ENCODE measurements at places on chromosomes 13 and 19.

DNA sequence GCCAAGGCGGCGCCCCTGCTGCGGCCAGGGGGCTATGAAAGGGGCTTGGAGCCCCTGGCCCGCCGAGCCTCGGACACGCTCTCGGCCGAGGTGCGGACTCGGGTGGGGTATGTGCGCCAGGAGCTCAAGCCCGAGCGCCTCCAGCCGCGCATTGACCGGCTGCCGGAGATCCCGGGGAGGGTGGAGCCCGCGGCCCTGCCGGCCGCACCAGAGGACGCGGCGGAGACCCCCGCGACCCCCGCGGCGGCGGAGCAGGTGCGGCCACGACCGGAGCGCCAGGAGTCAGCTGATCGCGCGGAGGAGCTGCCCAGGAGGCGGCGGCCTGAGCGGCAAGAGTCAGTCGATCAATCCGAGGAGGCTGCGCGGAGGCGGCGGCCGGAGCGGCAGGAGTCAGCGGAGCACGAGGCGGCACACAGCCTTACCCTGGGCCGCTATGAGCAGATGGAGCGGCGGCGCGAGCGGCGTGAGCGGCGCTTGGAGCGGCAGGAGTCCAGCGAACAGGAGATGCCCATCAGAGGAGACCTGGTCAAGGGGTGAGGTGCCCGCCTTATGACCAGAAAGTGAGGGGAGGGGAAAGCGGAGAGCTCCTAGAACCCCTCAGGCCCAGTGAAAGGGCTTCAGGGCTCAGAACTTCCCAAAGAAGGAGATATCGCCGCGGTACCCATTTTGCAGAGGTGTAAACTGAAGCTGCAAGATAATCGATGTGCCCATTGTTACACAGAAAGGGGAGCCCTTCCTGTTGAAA is 8.8 kb upstream of the SHKBP1 start:
- DNase-seq = no peak

- DNase-seq = no peak
These were observed 12.3 kb downstream of the ZNF575 start for GRCh38 chr19:43545276-43545675.

DNA sequence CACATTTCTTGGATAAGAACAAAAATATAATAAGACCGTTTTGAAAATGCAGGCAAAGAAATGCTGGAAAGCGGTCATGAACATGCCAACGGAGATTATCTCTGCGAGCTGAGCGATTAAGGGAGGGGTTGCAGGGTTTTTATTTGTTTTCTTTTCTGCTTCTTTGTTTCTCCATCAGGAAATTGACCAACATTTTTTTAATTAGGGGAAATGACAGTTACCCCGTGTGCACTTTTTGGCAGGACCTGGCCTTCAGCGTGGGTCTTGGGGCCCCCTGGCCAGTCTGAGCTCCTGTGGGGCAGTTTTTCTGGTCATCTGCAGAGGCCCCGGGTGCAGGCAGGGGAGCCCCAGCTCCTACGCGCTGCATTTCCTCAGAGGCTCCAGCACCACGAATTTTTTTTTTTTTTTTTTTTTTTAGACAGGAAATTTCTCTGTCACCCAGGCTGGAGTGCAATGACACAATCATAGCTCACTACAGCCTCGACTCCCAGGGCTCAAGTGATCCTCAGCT is 31.3 kb upstream of the HOMER3 start:
- DNase-seq = no peak

GRCh38 chr13:113639616-113640262 is 18.3 kb downstream of the ATP4B start:
- no peak for DNase-seq

GRCh38 chr19:39197808-39198207 is 1.0 kb downstream of the NCCRP1 start:
- DNase-seq = no peak

- DNase-seq = no peak
These were observed 15.4 kb upstream of the DHDH start for GRCh38 chr19:48918071-48918470.

GRCh38 chr13:55199134-55199533 is 1941.6 kb upstream of the PRR20A start:
- no peak for DNase-seq

- no peak for DNase-seq
These were observed 7.1 kb downstream of the HNRNPM start for GRCh38 chr19:8451885-8452284.

GRCh38 chr19:12840091-12841079 is 2.1 kb downstream of the MAST1 start:
- no peak for DNase-seq

- DNase-seq = no peak
These were observed 192.8 kb downstream of the TM9SF2 start for GRCh38 chr13:99693852-99694611.

GRCh38 chr13:33875618-33876401 is 57.9 kb downstream of the RFC3 start:
- DNase-seq = no peak

- DNase-seq = no peak
These were observed 25.1 kb downstream of the CARS2 start for GRCh38 chr13:110680852-110681251.

DNA sequence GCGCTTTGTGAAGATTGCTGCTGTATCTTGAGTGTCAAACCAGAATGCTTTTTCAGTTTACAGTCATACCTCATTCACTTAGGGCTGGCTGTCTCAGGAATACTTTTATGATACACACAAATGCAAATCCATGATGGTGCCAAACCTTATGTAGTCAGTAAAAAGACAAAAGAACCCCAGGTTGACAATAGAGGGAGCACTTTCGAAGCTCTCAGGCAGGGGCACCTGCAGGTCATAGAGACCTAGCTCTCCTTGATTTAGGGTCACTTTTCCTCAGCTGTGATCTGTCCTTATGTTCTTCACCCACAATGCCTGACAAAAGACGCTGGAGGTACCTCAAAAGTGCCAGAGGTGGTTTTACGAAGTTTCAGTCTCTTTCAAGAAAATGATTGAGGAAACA is 172.2 kb downstream of the DNAJC15 start:
- no peak for DNase-seq

DNA sequence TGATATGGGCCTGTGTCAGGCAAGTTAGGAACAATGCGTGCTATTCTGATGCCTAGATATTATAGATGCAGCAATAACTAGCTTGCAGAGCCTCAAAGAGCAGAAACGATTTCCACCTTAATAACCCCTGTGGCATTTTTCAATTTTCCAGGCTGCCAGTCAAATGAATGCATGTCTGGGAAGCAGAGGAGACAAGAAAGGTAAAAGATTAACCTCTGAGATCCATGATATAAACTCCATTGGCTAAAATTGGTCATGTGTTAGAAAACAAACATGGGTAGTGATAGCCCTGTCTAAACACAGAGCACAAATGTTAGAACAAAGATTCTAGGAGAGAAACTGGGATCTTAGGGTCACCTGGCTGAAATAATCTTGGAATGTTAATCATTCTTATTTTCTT is 811.1 kb downstream of the DIAPH3 start:
- DNase-seq = no peak

DNA sequence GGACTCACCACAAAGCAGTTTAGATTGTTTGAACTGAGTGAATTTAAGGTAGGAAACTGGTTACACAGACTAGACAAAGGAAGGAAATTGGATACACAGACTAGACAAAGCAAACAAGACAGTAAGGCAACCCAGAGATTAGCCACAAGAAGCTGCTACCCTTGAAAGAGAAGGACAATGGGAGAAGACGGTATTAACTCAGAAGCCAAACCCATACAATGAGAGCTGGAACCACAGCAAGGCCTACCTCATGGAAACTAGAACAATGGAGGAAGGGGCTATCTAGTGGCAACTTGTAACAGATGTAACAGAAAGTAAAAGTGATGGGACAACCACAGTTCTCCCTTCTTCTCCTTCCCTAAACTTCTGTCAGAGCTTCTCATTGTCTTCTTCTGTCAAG is 410.9 kb upstream of the SPRY2 start:
- DNase-seq = no peak

GRCh38 chr13:79423801-79424642 is 18.0 kb upstream of the RBM26 start:
- DNase-seq = no peak

- no peak for DNase-seq
These were observed 9.3 kb downstream of the PLEKHA4 start for GRCh38 chr19:48858984-48859710.

- DNase-seq = no peak
These were observed 144.4 kb downstream of the DIAPH3 start for GRCh38 chr13:60019119-60019993.

- DNase-seq = no peak
These were observed 252.9 kb upstream of the SLITRK6 start for GRCh38 chr13:86052141-86052540.

DNA sequence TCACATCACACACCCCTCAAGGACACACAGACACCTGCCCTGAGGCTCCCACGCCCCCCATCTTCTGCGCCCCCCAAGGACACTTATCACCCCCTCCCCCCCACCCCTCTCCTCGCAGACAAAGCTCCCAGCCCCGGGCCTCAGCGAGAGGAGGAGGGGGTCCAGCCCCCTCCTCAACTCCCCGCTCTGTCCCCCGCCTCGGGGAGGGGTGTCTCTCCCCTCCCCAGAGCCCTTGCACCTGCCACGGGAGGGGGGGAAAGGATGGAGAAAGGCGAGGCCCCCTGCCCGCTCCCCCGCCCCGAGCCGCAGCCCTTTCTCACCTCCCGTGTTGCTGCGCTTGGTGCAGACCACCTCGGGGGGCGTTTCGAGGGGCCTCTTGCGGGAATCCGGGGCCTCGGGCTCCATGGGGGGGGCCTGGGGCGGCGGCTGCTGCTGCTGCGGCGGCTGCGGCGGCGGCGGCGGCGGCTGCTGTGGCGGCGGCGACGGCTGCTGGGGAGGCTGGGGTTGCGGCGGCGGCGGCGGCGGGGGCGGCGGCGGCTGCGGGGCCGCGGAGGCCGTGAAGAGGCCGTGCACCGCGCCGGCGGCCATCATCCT is 621 bp downstream of the NOVA2 start:
- DNase-seq = no peak

GRCh38 chr19:51524666-51525264 is 6.7 kb downstream of the SIGLEC6 start:
- no peak for DNase-seq

DNA sequence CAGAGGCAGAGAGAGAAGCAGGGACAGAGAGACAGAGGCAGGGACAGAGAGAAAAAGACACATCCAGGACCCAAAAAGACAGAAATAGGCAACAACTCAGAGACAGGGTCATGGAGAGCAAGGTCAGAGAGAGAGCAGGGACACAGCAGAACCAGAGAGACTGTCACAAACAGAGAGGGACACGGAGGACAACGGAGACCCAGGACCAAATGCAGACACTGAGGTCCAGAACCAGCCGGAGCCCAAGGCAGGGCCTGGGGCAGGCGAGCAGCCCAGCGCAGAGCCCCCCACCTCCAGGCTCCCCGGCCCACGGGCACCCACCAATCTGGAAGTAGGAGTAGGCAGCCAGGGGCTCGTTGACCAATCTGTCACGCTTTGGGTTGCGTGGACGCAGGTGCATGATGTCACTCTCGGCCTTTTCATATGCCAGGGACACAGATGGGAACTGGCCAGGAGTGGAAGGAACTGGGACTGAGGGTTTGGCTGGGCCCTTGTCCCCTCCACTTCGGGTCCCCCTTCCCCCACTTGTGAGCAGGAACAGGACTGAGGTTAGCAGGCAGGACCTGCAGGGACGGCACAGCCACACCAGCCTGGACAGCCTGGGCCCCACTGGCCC is 8.1 kb downstream of the TMEM147 start:
- DNase-seq = no peak

DNA sequence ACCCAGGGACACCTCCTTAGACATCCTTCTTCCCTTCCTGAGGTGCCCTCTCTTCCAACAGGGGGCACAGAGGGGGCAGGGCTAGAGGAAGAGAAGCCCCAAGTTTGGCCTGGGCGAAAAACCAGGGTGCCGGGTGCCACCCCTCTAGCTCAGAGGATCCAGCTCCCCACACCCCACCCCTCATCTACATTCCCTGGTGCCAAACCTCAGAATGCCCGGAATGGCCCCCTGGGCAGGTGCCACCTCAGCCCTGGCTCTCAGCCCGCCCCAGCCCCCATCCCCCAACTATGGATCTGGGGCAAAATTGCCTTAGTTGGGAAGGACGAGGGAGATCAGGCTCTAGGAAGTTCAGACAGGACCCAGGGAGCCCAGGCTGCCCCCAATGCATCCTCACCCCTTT is 2.0 kb downstream of the CNN1 start:
- no peak for DNase-seq

DNA sequence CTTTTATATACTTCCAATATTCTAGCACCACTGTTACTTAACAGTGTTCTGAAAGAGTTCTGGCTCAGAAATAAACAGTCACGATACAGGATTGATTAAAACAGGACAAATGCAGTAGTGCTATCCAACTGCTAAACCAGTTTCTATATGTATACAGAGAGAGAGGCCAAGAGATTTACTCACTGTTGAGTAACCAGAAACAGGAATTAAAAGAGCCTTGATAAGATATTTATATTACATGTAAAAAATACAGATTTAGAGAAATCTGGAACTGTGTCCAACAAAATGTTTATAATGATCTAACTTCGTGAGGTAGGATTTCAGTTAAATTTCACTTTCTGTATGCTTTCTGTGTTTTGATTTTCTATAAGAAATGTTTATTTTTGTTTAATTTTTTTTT is 116.6 kb downstream of the CDK8 start:
- no peak for DNase-seq

DNA sequence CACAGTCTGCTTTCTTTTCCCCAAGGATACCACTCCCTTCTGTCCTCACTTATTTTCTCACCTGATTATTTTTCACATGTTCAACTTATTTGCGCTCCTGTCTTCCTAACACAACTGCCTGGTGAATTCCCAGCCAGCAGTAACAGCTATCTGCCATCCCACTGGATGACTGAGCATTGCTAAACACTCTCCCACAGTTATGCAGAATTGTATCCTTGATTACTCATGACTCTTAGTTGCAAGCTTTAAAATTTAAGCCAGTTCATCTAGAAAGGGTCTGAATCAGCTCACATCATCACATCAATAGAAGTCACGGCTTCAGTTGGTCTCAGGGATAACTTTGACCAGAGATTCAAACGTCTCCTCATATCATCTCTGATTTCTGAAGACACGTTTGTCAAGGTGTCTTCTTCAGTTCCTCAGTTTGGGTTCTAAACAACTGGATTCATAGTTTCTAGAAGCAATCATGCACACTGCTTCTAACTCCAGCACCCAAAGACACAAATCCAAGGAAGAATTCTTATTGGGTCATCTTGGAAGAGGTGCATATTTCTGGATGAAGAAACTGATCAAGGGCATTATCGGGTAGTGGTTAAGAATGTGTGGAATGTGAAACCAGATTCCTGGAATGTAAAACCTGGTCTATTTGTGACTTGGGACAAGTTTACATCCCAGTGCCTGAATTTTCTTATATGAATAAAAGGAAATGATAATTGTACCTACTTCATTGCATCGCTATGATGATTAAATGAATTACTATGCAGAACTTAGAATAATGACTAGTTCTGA is 13.9 kb upstream of the DACH1 start:
- DNase-seq = no peak

DNA sequence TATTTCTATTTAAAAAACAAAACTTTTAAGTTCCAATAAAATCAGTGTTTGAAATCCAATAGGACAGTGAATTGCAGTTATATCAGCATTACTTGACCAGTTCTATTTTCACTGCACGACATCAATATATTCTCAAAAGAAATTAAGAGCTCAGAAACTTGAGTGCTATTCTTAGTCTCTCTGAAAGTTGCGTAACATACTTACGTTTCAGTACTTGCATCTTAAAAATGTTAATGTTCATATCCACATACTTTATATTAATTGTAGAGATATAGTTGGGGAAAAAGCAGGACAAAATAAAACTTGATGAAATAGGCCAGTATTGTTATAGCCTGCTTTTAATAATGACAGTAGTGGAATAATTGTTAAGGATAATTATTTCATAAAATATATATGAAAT is 720.5 kb upstream of the PCDH9 start:
- no peak for DNase-seq
